ENCODE measurements at places on chromosomes 1 and 21. TPM values are rescaled to one million over a fixed set of nuclear protein-coding genes. Genes with fewer than 3 reads are reported as not detected.
A peak's percentile ranks its signal among the peaks of the same experiment; 100 is the strongest.

- H3K4me3 ChIP-seq: no peak overlapping the region
- H3K36me3 ChIP-seq: no peaks in the 10 kb centered on the region
- no peak for DNase-seq
Observed at GRCh38 chr21:45384656-45385548, 20.1 kb upstream of the COL18A1 start.

GRCh38 chr1:98196012-98196411, 275.2 kb upstream of the DPYD start:
- no peak overlapping the region for H3K27ac ChIP-seq

DNA sequence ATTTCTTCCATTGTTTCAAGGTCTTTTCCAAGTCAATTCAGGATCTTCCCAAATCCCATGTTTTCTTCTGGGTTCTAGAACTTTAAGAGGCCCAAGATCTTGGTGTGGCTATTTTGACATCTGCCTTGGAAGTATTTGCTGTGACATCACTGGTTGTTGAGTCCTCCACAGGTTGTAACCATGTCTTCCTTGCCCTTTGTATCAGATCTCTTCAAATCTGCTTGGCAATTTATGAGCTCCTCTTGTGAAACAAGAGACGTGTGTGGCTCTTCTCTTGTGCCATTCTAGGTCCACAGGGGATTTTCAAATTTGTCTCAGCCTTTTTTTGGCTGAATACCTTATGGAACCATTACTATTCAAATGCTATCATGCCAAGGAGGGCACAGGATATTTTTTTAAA, 60.3 kb upstream of the KCNK2 start:
- no peaks in the 10 kb centered on the region for H3K36me3 ChIP-seq
- H3K4me3 ChIP-seq: no peak overlapping the region
- no peak overlapping the region for H3K27ac ChIP-seq
- H3K27me3 ChIP-seq: no peaks in the 10 kb centered on the region

GRCh38 chr1:33985656-33986055, 121.8 kb downstream of the HMGB4 start:
- no peaks in the 10 kb centered on the region for H3K36me3 ChIP-seq
- no peak for DNase-seq

Gene PDZK1IP1
- 0.53 TPM for polyA plus RNA-seq

DNA sequence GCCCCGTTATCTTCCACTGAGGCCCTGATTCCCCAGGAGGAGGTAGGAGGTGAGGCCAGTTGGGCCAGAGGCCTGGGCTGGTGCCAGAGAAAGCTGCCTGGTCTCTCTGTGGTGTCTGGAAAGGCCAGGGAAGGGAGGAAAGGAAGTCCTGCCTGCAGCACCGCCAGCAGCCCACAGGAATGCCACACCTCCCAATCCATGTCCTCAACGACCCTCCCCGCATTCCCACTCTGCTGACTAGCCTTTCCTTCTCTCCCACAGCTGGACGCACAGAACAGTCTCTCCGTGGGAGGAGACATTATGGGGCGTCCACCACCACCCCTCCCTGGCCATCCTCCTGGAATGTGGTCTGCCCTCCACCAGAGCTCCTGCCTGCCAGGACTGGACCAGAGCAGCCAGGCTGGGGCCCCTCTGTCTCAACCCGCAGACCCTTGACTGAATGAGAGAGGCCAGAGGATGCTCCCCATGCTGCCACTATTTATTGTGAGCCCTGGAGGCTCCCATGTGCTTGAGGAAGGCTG, 18.0 kb downstream of the CSF1 start:
- H3K27me3 ChIP-seq: no peaks in the 10 kb centered on the region
- no peak overlapping the region for H3K4me3 ChIP-seq
- H3K36me3 ChIP-seq: peaks cover 42% of the 10 kb centered on the region
- no peak overlapping the region for H3K27ac ChIP-seq
- DNase-seq: no peak
- peaks cover 30% of the 10 kb centered on the region for H3K4me1 ChIP-seq

- H3K27ac ChIP-seq: peak overlapping the region; percentile 44
- H3K36me3 ChIP-seq: peaks cover 10% of the 10 kb centered on the region
- H3K27me3 ChIP-seq: no peaks in the 10 kb centered on the region
- no peak overlapping the region for H3K4me3 ChIP-seq
- DNase-seq: no peak
Observed at GRCh38 chr1:61132176-61132638, 49.8 kb downstream of the NFIA start.

GRCh38 chr1:20166051-20166450, 19.8 kb upstream of the UBXN10 start:
- H3K27ac ChIP-seq: no peak overlapping the region
- H3K36me3 ChIP-seq: no peaks in the 10 kb centered on the region
- no peak overlapping the region for H3K4me3 ChIP-seq
- no peak for DNase-seq

Gene SPRR3
- polyA plus RNA-seq: not detected

DNA sequence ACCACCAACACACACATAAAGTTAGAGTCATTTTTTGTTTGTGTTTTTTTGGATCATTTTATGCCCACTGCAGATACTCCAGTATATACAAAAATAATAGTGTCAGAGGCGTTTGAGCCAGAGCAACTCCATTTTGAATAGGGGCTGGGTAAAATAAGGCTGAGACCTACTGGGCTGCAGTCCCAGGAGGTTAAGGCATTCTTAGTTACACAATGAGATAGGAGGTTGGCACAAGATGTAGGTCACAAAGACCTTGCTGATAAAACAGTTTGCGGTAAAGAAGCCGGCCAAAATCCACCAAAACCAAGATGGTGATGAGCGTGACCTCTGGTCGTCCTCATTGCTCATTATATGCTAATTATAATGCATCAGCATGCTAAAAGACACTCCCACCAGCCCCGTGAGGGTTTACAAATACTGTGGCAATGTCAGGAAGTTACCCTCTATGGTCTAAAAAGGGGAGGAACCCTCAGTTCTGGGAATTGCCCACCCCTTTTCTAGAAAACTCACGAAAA, 40.6 kb downstream of the GJA5 start:
- H3K27me3 ChIP-seq: peaks cover 38% of the 10 kb centered on the region
- no peaks in the 10 kb centered on the region for H3K36me3 ChIP-seq
- no peak overlapping the region for H3K4me3 ChIP-seq
- no peak for DNase-seq
- H3K27ac ChIP-seq: no peak overlapping the region

Gene ATF6
- polyA plus RNA-seq: 14.8 TPM

GRCh38 chr1:110612060-110612745, 6.0 kb upstream of the KCNA2 start:
- H3K36me3 ChIP-seq: no peaks in the 10 kb centered on the region
- peaks cover 34% of the 10 kb centered on the region for H3K27me3 ChIP-seq
- no peak overlapping the region for H3K4me3 ChIP-seq
- no peak overlapping the region for H3K27ac ChIP-seq
- H3K4me1 ChIP-seq: peaks cover 7% of the 10 kb centered on the region

GRCh38 chr1:210374600-210374953, 45.9 kb downstream of the HHAT start:
- no peak overlapping the region for H3K4me3 ChIP-seq
- no peak overlapping the region for H3K27ac ChIP-seq
- no peak for DNase-seq

Gene FCRL5
- polyA plus RNA-seq: not detected

Gene NES
- 4.2 TPM for polyA plus RNA-seq

Gene VANGL2
- polyA plus RNA-seq: 3.9 TPM

- H3K27me3 ChIP-seq: peaks cover 39% of the 10 kb centered on the region
- H3K27ac ChIP-seq: no peak overlapping the region
- no peak for DNase-seq
- H3K36me3 ChIP-seq: no peaks in the 10 kb centered on the region
Observed at GRCh38 chr1:41656068-41656467, 171.6 kb upstream of the EDN2 start.

DNA sequence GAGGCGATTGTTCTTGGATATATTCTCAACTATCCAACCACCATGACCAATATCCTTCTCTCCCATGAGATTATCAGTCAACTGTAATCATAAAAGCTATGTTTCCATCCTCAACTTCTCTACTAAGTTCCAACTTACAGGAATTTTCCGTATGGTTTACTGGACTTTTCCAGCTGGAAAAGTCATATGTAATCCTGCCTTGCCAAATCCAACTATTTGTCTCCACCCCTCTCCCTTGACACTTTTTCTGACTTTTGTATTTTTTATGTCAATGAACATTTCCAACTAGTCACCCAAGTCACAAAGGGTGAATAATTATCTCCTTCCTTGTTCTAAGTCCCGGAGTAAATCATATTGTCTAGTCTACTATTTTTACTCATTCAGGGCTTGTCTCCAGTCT, 293.1 kb downstream of the USP25 start:
- H3K27me3 ChIP-seq: no peaks in the 10 kb centered on the region
- H3K27ac ChIP-seq: no peak overlapping the region
- no peaks in the 10 kb centered on the region for H3K36me3 ChIP-seq
- DNase-seq: no peak
- H3K4me3 ChIP-seq: no peak overlapping the region
- no peaks in the 10 kb centered on the region for H3K4me1 ChIP-seq

- peaks cover 26% of the 10 kb centered on the region for H3K36me3 ChIP-seq
- no peaks in the 10 kb centered on the region for H3K27me3 ChIP-seq
- H3K4me3 ChIP-seq: peak overlapping the region; percentile 99
- H3K4me1 ChIP-seq: peaks cover 17% of the 10 kb centered on the region
- DNase-seq: no peak
- H3K27ac ChIP-seq: peak overlapping the region; percentile 93
Observed at GRCh38 chr1:162497104-162497722, 405 bp upstream of the UHMK1 start.

DNA sequence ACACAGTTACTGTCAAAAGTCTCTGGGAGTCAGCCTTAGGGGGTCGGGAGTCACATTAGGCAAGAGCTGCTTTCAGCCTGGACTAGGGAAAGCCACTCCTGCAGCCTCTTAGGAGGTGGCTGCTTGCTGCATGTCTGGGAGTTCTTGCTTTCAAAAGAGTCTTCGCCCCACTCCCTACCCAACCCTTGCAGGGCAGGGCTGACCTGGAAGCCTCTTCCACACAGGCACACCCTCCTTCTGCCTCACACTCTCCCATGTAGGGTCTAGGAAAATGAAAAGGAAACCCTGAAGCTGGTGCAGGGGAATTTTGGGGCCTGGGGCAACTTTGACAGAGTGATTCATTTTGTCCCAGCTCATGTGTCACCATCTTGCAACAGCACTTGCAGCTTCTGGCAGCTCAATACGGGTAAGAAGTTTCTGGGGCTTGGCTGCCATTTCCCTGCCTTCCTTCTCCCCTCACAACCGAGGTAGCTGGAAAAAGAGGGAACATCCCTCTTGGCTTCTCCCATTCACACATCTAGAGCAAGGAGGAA, 37.3 kb downstream of the KCND3 start:
- H3K36me3 ChIP-seq: no peaks in the 10 kb centered on the region
- DNase-seq: no peak
- no peaks in the 10 kb centered on the region for H3K4me1 ChIP-seq
- no peak overlapping the region for H3K27ac ChIP-seq

Gene HCRTR1
- polyA plus RNA-seq: not detected

GRCh38 chr1:23930861-23931490, 17.8 kb upstream of the CNR2 start:
- no peaks in the 10 kb centered on the region for H3K4me1 ChIP-seq
- H3K4me3 ChIP-seq: no peak overlapping the region
- H3K27ac ChIP-seq: no peak overlapping the region
- no peaks in the 10 kb centered on the region for H3K36me3 ChIP-seq
- DNase-seq: no peak

DNA sequence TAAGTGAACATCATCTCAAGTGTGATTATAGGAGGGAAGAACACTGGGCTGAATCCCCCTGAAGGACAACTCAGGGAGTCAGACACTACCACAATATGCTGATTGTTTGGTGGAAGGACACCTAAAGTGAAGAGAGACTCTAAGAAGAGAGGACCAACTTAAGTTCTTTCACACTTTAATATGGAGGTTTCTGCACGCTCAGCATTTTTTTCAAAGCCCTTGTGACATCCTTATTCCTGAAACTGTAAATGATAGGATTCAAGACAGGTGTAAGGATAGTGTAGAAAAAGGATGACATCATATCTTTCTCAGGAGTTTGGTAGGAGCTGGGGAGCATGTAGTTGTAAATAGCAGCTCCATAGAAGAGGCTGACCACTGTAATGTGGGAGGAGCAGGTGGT, 4.8 kb downstream of the OR2T10 start:
- H3K4me3 ChIP-seq: no peak overlapping the region
- no peak overlapping the region for H3K27ac ChIP-seq
- no peaks in the 10 kb centered on the region for H3K4me1 ChIP-seq
- no peak for DNase-seq
- no peaks in the 10 kb centered on the region for H3K36me3 ChIP-seq

DNA sequence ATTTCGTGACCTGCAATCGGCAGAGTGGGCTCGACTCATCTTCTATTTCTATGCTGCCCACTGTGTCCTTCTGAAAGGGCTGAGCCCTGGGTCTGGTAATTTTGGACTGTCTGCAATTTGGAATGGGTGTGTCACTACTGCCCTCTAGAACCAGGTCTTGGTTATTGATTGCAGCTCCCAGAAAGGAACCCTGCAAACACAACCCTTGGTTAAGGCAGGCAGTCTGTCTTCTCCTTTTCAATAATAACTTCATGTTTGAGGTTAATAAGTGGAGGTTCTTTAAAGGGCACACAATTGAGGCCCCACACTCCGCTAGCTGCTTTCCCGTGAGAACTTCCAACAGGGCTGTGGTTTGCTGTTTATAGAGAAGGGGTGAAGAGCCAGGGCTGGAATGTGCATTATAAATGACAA, 79.9 kb upstream of the LYST start:
- peaks cover 64% of the 10 kb centered on the region for H3K27me3 ChIP-seq
- H3K27ac ChIP-seq: no peak overlapping the region
- H3K4me3 ChIP-seq: no peak overlapping the region
- H3K36me3 ChIP-seq: no peaks in the 10 kb centered on the region
- DNase-seq: no peak
- H3K4me1 ChIP-seq: no peaks in the 10 kb centered on the region

DNA sequence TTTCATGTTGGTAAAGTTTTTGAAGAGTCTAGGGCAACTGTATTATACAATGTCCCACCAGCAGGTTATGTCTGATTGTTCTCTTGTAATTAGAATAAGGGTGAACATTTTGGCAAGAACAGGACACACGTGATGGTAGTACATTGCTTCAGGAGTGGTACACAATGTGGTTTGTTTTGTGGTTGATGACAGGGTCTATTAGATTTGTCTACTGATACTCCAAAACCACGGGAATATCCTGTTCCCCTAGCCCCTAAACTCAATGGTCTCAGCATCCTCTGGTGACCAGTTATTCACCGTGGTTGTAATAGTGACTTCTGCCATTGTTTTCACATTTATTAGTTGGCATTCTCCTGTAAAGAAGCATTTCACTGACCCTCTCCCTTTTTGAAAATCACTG, 22.1 kb upstream of the ACTA1 start:
- no peak overlapping the region for H3K4me3 ChIP-seq
- H3K4me1 ChIP-seq: no peaks in the 10 kb centered on the region
- no peak for DNase-seq
- no peaks in the 10 kb centered on the region for H3K27me3 ChIP-seq
- H3K27ac ChIP-seq: no peak overlapping the region

DNA sequence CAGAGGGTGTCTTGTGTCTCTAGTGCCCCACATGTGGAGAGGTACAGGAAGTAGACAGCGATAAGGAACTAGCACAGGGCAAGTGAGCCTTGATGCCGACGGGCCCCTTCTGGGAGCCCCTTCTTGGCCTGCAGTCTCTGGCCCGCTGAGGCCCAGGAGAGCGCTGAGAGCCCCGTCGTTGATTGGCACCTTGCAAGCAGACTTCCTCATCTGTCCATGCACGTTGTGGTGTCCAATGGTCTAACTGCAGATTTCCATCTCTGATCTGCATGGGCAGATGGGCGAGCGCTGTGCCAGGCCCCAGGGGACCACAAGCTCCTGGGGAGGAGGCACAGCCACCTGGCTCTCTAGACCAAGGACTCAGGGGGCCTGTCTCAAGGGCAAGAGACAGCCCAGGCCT, 32.4 kb downstream of the PLEKHA6 start:
- H3K27me3 ChIP-seq: peaks cover 26% of the 10 kb centered on the region
- no peaks in the 10 kb centered on the region for H3K36me3 ChIP-seq
- no peaks in the 10 kb centered on the region for H3K4me1 ChIP-seq
